ENCODE measurements at places on chromosomes 7 and 10. TPM values are rescaled to one million over a fixed set of nuclear protein-coding genes. Genes with fewer than 3 reads are reported as not detected.
A peak's percentile ranks its signal among the peaks of the same experiment; 100 is the strongest.

Gene ITGA8
- not detected for total RNA-seq

DNA sequence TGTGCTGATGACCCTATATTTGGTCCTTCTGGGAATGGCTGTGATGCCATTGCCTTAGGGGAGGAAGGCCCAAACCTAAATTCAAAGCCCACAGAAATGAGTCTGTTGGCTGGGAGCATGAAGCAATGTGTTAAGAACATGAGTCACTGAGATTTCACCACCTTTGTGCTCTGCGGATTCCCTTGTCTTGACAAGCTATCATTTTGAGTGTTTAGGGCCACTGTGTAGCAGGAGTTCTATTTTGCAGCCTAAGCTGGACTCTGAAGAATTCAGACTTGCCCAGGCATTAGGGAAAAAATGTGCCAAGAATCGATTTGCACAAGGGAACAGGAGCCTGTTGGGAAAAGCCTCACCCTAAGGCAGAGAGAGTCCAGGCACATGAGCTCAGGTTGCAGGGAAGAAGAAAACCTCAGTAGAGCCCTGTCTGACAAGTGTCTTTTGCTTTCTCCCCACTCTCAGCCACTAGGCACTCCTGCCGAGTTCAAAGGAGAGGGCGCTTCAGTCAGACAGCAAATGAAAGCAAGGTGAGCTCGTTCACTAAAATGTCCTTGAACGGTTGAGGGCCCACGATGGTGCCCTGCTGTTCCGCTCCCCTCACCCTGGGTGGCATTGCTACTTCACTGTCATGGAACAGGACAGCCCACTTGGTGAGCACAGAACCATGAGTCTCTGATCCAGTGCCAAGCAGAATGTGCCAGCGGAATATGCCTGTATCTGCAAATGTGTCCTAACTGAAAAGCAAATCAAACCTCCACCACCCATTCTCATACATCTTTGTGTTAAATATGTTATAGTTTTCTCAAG lies 93.6 kb downstream of the PRLHR start:
- DNase-seq = peak; percentile 70

- no peak for DNase-seq
These were observed 1091.8 kb downstream of the LRMDA start for GRCh38 chr10:76523246-76523645.

DNA sequence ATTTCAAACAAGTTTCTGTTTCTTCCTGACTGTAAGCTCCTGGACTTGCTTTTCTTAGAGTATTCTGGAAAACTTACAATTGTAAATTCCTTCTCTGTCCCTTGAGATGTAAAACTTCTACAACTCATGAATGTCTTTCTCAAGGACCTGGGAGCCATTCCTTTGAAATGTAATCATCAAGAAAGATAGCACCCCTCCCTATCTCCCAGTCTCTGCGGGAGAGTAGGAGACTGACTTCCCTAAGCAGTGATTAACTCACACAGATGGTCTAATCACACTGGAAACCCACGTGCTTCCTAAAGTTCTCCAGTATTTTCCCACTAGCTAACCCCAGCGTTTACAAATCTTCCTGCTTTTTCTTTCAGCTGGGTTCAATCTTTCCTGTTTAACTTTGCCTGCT lies 549.4 kb downstream of the SORCS1 start:
- no peak for DNase-seq

GRCh38 chr7:25087855-25088254 lies 37.2 kb downstream of the CYCS start:
- DNase-seq = no peak

GRCh38 chr7:31336202-31337001 lies 4.1 kb downstream of the NEUROD6 start:
- no peak for DNase-seq

DNA sequence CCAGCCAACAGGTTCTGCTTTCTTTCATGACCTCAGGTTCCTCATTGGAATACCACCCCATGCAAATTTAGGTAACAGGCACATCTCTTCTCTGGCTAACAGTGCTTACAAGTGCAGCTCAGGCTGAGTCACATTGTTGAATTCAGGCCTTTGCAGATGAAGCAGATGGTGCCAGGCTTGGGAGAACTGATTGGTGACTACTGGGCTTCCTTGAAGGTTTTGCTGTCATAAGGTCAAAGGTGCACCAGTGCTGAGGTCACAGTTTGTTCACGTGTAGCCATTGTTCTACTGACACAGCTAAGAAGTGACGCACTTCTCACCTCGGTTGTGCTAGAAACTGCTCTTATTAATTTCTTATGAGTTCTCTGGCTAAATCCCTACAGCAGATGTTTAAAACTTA lies 128.6 kb upstream of the BMPER start:
- DNase-seq = peak; percentile 60

- DNase-seq = peak; percentile 54
These were observed 825 bp downstream of the RAB11FIP2 start for GRCh38 chr10:118045837-118046394.

Measured in LHCN-M2 (cell line).